ENCODE measurements at places on chromosomes 6 and 20.

DNA sequence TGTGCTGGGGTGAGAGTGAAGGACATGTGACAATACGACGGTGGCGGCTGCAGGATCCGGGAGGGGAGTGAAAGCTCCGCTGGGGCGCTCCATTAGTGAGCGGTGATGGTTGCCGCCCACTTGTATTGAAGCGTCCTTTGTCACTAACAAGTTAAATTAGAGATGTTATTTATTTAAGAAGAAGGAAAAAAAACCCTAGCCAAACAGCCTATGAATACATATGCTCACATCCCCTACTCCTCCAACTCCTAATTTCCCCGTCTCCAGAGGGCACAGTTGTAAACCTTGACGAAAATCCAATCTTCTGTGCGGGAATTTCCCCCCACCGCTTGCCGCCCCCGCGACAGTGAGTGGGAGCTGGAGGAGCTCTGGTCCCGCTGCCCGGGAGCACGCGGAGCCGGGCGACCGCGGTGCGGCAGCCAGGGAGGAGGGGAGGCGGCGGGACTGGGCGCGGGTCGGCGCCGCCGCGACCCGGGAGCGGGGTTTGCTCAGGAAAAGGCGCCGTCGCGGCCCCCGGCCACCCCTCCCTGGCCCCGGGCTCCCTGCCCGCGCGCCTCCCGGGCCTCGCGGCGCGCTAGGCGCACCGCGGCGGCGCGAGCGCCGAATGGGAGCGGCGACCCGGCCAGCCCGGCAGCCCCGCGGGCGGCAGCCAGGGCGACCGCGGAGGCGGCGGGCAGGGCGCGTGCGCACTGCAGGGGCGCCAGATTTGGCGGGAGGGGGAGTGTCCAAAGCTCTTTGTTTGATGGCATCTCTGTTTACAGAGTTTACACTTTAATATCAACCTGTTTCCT, at the start of gene MYB:
TSS of gene MYB (plus strand) at position 767 of the 791 bp plus-strand sequence. CDS start 206 bp downstream, outside the sequence.
- peak; percentile 83 for DNase-seq

GRCh38 chr6:26332408-26332807, 32.6 kb upstream of the BTN3A2 start:
- DNase-seq: no peak

- DNase-seq: no peak
These were observed 129.6 kb downstream of the CD24 start for GRCh38 chr6:106844930-106845329.

DNA sequence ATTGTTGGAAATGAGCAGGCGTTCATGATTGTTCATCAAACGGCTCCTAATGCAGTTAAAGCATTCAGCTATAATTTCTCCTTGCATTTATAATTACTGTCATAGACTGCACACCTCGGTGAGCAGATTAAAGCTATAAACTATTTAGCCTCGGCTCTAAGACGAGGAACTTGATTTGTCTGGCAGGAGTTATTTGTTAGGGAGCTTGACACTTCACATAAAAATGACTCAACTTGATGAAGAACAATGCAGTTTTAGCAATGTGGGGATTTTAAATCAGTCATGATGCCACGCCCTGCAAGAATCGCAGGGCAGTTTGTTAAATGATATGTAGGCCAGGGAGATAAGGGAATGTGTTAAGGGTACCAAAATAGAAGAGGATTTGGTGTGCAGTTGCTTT, 290.2 kb downstream of the TSHZ2 start:
- no peak for DNase-seq

DNA sequence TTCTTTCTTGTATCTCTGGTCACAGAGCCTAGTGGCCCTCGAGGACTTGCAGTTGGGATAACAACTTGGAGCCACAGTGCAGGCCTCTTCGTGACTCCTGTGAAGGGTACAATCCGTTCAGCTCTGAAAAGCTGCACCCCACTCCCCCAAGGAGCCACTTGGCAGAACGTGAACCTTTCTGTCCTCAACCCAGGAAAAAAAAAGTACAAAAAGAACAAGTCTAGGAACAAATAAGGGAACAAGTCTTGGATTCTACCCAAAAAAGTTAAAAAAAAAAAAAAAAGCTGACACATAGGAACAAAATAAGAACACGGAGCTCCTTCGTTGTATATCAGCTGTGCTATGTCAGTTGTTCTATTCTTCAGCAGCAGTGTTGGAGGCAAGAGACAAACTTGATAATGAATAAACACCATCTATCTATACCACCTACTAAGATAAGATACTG, 77.9 kb upstream of the TULP1 start:
- DNase-seq: no peak

- no peak for DNase-seq
These were observed 46.4 kb upstream of the POU3F2 start for GRCh38 chr6:98787961-98788360.

- no peak for DNase-seq
These were observed 115.5 kb upstream of the CST7 start for GRCh38 chr20:24833592-24833991.

Measured in CD4-positive, alpha-beta T cell (primary cell).